NCI-H526 (cell line): ENCODE measurements at places on chromosomes 5 and 9.

GRCh38 chr5:65938256-65938655, 11.9 kb downstream of the ERBIN start:
- DNase-seq = peak; percentile 2

- no peak for DNase-seq
Observed at GRCh38 chr5:57054671-57055070, 102.7 kb upstream of the MIER3 start.

DNA sequence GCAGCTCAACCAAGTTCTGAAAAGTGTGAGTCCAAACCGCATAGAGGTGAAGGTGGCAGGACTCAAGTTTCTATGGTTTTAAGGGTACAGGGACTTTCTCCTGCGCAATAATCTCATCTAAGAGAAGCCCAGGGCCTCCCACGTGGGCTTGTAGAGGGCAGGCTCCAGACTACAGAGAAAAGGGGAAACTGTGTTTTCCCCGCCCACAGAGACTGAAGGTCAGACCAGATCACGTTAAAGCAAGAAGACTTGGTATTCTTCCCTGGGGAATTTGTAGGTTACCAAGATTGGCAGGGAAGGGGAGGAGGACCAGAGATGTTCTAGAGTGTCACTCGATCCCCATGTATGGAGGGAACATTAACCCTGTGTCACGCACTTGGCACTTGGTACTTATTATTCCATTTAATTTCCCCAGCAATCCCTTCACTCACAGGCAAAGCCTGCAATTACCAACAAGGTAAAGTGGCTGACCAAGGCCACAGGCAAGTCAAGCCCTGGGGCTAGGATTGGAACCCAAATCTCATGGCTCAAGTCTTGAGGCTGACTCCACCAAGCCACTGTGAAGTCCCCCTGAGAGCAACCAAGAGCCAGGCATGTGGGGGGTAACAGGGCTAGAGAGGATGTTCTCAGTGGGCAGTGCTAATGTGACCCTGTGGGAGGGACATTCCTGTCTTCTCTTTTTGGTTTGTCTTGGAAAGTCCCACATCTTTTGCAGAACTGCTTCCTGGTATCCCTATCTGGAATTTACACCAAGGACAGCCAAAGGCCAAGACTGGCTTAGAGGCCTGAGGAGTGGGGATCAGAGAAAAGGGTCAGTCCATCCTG, 18.3 kb upstream of the NEK6 start:
- DNase-seq = no peak

DNA sequence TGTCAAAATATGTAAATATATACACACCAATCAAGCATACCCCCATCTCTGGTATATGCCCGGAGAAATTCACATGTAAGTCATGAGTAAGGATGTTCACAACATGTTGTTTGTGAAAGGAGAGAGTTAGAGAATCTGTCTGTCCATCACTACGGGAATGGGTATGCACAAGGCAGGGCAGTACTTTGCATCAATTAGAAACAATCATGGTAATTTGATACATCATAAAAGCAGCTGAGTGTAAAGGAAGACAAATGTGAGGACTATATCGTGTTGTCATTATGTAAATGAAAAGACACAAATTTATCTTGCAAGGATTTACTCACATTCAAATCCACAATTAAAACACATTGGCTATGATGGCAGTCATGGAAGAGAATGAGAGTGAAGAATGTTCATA, 146.7 kb downstream of the SV2C start:
- DNase-seq = peak; percentile 22

DNA sequence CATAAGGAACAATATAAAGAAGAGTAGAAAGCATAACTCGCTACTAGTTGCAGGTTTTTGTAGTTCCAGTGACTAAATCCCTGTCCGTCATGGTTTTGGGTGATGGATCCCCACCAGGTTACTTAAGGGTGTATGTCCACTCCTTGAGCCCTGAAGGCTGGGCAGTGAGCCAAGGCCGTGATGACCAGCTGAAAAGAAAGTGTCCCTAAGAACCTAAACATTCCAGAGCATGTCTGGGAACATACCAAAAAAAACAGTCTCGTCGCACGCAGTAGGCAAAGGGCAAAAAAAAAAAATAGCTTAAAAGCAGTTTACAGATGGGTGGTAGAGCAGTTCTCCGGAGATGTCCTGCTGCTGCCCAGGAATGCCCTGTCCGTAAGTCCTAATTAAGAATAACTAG, 21.4 kb upstream of the SNAPC3 start:
- DNase-seq = no peak

- no peak for DNase-seq
Observed at GRCh38 chr9:101445353-101446029, 9.9 kb upstream of the ALDOB start.

- no peak for DNase-seq
Observed at GRCh38 chr5:170112876-170113521, 7.3 kb downstream of the FOXI1 start.

DNA sequence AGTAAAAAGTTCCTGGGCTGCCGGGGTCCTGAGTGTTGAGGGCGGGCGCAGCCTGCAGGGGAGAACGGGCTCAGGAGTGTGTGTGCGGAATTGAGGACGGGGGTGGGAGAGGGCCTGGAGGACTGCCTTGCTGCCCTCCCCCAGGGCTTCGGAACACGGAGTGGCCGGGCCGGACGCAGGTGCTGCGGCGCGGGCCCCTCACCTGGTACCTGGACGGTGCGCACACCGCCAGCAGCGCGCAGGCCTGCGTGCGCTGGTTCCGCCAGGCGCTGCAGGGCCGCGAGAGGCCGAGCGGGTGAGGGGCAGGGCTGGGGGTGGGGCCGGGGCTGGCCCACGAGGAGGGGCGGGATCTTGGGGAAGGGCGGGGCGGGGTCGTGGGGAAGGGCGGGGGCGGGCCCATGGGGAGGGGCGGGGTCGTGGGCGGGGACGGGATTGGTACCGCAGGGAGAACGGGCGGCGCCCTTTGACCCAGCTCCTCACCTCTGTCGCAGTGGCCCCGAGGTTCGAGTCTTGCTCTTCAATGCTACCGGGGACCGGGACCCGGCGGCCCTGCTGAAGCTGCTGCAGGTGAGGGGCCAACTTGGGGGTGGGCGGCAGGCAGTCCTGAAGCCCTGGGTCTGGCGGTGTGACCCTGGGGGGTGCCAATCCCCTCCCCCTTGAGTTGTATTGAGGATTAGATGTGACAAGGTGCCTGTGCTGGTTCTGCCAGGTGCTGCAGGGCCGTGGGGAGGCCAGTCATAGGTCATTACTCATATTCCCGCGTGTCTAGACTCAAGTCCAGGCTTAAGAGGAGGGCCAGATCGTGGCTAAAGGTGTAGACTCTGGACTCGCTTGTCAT, 7.1 kb downstream of the FPGS start:
- DNase-seq = no peak

DNA sequence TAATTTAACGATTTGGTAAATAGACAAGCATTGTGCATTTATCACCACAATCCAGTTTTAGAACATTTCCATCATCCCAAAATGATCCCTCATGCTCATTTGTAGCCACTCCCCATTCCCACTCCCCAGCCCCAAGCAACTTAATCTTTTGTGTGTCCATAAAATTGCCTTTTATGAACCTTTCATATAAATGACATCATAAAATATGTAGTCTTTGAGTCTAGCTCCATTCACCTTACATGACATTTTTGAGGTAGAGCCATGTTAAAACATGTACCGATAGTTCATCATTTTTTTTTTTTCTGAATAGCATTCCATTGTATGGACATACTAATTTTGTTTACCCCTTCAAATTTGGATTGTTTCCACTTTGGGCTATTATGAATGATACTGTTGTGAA, 70.5 kb downstream of the C9orf85 start:
- DNase-seq = no peak

- peak; percentile 73 for DNase-seq
Observed at GRCh38 chr5:178120607-178121357, 7.5 kb downstream of the N4BP3 start.

DNA sequence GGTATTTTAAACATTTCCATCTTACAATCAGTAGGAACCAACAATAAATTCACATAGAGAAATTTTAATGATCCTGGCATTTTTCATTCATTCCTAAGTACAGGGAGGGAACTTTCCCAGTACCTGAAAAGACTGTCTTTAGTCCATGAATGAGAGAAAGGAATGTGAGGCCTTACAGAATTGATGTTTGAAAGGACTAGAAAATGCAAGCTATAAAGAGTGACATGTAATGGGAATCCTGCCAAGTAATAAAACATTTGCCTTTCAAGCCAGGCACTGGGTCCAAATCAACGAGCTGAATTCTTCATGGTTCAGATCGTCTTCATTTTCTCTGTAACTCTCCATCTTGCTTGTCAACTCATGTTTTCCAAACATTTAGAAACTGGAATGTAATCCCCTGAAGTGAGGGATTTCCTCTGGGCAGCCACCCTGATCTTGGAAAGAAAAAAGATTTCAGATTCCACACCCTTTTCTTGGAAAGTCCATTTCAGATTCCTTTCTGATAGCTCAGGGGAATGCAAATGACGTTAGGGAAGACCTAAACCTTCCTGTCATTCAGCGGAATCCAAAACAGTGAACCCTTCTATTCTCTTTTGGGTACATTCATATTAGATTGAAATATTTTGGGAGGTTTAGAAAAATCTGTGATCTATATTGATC, 315.8 kb downstream of the SH3GL2 start:
- DNase-seq = no peak

GRCh38 chr9:135563858-135564257, 2.3 kb downstream of the PAEP start:
- no peak for DNase-seq

DNA sequence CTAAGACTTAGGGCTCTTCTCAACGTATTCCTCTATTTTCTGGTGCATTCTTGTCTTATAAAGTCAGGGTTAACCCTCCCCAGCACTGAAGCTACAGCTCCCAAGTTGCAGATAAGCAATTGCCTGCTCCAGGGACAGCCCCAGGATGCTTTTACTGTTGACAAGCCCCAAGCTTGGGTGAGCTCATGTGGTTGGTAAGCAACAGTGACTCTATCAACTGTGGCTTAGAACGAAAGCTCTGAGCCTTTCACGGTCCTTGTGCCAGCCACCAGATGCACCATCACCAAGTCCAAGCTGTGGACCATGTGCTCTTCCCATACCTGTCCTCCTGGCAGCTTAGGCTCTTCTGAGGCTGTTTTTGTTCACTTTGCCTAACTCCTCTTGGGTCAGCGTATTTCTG, 13.5 kb downstream of the ADRB2 start:
- DNase-seq = no peak

GRCh38 chr9:122912964-122913673, at the start of gene ZBTB6:
Gene ZBTB6 (minus strand): TSS chr9:122913323. CDS start chr9:122912072, 1,251 bp downstream.
- peak; percentile 84 for DNase-seq

DNA sequence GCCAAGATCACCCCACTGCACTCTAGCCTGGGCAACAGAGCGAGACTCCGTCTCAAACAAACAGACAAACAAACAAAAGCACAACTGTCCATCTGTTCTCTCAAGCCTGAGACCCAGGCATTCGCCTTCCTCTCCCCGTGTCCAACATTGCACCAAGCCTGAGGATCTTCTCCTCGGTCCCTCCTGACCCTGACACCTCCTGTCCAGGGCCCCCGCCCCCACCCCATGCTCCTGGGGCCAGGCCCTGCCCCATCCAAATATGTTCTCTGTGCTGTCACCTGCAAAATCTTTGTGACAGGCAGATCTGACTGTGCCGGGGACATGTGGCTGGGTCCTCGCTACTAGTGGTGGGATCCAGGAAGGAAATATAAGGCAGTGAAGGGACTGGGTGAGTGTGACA, 33.4 kb upstream of the UNC5A start:
- DNase-seq = no peak

DNA sequence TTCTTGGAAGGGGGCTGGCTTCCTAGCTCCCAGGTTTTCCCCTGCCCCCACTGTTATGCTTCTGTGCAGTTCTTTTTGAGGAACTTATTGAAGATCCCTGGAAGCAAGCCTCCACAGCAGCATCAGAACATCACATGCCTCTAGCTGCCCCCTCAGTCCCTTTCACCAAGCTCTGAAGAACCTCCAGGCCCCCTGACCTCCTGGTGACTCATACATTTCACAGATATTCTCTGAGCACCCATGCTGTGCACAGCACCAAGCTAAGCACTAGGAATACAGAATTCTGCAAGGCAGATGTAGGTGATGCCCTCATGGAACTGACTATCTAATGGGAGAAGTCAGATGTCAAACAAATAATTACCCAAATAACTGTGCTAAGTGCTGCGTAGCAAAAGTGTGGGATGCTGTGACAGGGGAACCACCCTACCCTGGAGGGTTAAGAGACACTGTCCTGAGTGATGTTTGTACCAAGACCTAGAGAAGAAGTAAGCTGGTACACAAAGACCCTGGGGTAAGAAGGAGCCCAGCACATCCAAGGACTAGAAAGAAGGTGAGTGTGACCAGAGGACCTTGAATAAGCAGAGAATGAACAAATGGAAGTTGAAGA, 213.7 kb upstream of the NR4A3 start:
- no peak for DNase-seq

GRCh38 chr9:113361304-113362018, 12.1 kb downstream of the BSPRY start:
- no peak for DNase-seq

- DNase-seq = peak; percentile 44
Observed at GRCh38 chr9:109166771-109167601, at the start of gene FRRS1L. Gene FRRS1L (minus strand): TSS chr9:109167249. CDS start chr9:109167138, 111 bp downstream.

DNA sequence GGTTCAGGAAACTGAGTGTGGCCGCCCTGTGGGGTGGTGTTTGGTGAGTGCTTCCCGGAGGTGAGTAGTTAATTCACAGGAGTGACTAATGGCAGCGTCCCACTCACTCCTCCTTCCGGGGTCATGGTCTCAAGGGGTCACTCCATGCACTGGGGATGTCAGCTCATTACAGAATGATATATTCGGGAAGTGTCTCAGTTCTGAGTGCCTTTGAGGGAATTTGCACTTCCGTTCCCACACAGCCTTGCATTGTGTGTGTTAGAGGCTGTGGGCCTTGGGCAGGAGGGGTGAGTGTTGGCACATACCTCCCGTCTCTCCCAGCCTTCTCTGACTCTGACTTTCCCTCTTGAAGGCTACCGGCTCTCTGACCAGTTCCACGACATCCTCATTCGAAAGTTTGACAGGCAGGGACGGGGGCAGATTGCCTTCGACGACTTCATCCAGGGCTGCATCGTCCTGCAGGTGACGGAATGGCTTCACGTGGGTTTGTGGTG, 10.5 kb upstream of the AHRR start:
- no peak for DNase-seq

GRCh38 chr9:120402741-120403542, 177.0 kb downstream of the CDK5RAP2 start:
- no peak for DNase-seq

GRCh38 chr9:93567271-93567959, 9.0 kb upstream of the PHF2 start:
- no peak for DNase-seq

- no peak for DNase-seq
Observed at GRCh38 chr5:104353371-104353770, 790.8 kb upstream of the NUDT12 start.

GRCh38 chr5:161685461-161685860, at the start of gene GABRA6:
Gene GABRA6 (plus strand): TSS chr5:161685721. CDS start chr5:161685990, 269 bp downstream.
- DNase-seq = no peak

- DNase-seq = peak; percentile 68
Observed at GRCh38 chr9:115013998-115014397, 83.6 kb upstream of the TNFSF8 start.

DNA sequence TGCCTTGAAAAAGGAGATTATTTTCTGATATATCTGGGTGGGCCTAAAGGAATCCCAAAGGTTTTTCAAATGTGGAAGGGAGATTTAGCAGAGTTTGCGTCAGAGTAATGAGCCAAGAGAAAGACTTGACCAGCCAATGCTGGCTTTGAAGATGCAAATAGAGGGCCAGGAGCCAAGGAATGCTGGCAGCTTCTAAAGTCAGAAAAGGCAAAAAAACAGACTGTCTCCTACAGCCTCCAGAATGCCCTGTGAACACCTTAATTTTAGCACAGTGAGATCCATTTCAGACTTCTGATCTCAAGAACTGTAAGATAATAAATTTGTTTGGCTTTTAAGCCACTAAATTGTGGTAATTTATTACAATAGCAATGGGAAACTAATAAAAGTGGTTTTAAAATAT, 122.6 kb upstream of the FREM1 start:
- no peak for DNase-seq
